Psoas muscle (tissue), 8 donors: ENCODE measurements at places on chromosomes 11 and 22.

- peak; percentile 74 for DNase-seq
Observed at GRCh38 chr22:29073618-29074275, 912 bp downstream of the KREMEN1 start.

GRCh38 chr11:2809854-2810253 is 75.7 kb downstream of the CDKN1C start:
- DNase-seq: no peak

DNA sequence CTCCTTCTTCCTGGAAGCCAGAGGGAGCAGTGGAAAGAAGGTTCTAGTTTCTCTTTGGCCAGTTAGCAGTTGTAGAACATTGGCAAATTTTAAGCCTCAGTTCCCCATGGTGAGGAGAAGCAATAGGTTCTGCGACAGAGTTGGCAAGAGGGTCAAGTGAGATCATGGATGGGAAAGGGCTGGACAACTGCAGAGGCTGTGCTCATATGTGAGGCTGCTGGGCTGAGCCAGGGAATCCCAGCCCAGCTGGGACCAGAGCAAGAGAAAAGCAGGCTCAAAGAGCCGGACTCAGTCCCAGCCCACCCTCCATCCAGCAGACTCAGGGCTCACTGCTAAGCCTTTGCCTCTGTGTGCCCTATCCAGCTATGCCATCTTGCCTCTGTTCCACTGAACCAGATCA is 66.8 kb upstream of the MYOD1 start:
- DNase-seq: no peak

GRCh38 chr22:31425331-31426050 is 26.1 kb downstream of the DRG1 start:
- DNase-seq: no peak

DNA sequence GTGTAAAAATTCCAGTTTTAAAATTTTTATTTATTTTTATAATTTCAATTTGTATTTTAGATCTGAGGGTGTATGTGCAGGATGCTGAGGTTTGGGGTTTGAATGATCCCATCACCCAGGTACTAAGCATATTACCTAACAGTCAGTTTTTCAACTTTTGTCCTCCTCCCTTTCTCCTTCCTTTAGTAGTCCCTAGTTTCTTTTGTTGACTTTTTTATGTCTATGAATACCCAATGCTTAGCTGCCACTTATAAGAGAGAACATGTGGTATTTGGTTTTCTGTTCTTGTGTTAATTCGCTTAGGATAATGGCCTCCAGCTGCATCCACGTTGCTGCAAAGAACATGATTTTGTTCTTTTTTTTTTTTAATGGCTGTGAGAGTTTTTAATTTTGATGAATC is 35.7 kb upstream of the UCP3 start:
- DNase-seq: no peak

GRCh38 chr11:84673753-84674152 is 953.4 kb downstream of the DLG2 start:
- DNase-seq: no peak

DNA sequence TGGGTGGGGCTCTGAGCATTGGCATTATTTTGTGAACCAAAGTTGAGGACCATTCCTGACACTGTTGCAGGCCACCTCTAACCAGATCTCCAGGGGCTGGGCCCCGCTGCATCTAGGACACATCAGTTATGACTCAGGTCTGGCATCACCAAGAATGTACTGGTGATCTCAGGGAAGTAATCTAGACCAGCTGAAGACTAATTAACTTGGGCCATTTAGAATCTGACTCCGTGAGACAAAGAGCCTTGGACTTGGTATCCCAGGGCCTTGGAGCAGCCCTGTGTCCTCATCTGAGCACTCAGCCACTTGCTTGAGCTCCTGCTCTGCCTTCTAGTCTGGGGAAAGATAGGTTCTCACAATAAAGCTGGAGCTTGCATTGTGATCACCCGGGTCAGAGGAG is 200.6 kb downstream of the KIRREL3 start:
- no peak for DNase-seq

DNA sequence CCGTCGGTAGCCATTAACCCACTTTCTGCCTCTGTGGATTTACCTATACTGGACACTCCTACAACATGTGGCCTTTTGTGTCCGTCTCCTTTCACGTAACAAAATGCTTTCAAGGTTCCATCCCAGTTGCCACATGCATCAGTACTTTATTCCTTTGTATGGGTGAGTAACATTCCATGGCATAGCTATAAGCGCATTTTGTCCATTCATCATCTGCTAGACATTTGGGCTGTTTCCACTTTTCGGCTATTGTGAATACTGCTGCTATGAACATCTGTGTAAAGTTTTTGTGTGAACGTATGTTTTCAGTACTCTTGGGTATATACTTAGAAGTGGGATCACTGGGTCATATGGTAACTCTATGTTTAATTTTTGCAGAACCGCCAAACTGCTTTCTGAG is 257.2 kb downstream of the ST3GAL4 start:
- no peak for DNase-seq

- DNase-seq: peak; percentile 4
Observed at GRCh38 chr11:73962101-73962705, 11.4 kb downstream of the DNAJB13 start.

- no peak for DNase-seq
Observed at GRCh38 chr11:70669871-70670675, 271.7 kb downstream of the CTTN start.

DNA sequence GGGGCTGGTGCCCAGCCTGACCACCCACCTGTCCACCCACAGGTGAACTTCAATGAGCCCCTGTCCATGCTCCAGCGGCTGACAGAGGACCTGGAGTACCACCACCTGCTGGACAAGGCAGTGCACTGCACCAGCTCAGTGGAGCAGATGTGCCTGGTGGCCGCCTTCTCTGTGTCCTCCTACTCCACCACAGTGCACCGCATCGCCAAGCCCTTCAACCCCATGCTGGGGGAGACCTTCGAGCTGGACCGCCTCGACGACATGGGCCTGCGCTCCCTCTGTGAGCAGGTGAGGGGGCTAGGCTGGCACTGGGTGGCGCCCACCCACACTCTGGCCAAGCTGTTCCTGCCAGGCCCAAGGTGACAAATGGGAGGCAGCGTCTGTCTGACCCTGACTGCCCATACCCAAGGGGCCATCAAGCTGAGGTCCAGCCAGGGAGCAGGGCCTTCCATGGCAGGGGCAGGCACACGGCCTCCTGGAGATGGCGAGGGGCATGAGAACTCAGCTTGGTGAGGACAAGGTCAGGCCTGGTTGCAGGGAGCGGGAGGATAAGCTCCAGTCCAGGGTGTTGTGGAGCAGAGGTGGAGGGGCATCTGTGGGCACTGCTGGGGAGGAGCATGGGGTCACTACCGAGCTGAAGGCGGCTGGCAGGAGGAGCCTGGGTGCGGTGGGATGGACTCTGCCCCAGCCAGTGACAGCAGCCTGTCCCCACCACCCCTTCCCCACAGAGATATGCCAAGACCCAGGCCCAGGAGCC is 77.7 kb downstream of the MORC2 start:
- no peak for DNase-seq

DNA sequence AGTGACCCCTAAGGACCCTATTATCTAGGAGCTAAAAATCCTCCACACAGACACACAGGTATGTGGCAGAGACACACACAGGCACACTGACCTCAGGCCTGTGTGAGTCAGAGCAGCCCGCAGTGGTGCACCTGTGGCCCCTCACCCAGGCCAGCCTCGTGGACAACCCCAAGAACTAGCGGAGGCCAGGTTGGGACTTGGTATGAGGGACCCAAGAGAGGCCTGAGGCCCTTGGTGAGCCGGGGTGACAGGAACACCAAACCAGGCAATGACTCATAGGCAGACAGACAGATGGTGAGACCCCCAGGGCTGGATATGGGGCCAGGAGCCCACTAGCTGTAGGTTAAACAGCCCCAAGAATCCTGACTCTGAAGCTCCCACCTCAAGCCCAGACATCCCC is 6.0 kb downstream of the CASTOR1 start:
- no peak for DNase-seq

- no peak for DNase-seq
Observed at GRCh38 chr11:72084076-72084475, 3.4 kb downstream of the LRRC51 start.

DNA sequence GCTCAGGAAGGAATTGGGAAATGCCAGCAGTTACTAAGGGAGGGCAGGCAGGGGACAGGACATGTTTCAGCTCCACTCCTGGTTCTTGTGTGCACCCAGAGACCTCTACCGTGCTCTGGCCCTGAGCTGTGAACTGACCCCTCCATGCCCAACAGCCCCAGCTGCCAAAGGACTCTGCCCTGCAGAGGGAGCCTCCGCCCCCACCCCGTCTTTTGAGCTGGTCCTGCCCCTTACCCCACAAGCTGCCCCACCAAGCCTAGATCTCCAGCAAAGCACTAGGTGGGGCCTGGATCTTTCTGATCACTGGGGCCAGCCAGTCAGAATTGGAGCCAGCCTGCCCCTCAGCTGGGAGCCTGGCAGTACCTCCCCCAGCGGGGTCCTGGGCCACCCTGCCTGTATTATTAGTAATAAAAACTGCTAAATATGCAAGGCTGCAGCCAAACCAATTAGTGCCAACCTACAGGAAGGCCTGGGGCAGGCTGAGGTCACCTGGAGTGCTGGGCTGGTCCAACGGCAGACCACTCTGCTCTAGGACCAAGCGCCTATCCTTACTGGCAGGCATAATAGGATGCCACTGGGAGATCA is 23.9 kb upstream of the DRICH1 start:
- DNase-seq: no peak

- peak; percentile 26 for DNase-seq
Observed at GRCh38 chr22:23673050-23673620, 17.7 kb upstream of the RGL4 start.

GRCh38 chr11:29171360-29171950 is 845.4 kb downstream of the KCNA4 start:
- DNase-seq: no peak

DNA sequence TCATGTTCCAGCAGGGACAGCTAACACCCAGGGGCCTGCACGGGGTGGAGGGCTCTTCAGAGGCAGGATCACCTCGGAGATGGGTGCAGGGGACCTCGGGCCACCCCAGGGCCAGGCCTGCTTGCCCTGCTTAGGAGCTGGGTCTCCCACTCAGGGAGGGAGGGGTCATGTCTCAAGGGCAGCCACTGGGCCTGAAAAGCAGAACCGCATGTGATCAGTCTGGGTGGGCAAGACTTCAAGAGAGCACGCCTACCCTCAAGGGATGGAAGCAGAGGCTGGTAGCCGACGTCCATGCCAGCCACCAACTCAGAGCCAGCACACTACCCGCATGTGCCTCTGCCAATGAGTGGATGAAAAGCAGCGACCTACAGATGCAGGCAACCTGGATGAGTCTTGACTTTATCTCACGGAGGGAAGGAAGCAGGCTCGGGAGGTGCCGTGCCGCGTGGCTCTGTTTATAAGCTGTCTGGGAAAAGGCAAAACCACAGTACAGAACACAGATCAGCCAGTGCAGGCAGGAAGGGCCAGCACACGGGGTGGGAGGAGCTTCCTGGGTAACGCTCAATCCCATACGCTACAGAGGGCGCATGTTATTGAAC is 16.0 kb downstream of the TBX1 start:
- no peak for DNase-seq

- no peak for DNase-seq
Observed at GRCh38 chr11:963852-964251, 38.2 kb downstream of the AP2A2 start.

DNA sequence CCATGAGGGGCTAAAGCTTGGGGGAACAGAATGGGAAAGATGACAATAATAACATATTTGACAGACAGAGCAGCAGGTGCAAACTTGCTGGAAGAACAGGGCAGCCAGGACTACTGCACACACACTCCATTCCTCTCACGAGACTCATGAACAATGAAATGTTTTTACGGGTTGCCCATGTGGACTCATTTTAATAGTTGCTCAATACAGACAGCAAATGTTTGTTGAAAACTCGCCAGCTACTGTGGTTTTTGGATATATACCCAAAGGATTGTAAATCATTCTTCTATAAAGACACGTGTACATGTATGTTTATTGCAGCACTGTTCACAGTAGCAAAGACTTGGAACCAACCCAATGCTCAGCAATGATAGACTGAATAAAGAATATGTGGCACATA is 10.3 kb downstream of the SYT13 start:
- DNase-seq: no peak

DNA sequence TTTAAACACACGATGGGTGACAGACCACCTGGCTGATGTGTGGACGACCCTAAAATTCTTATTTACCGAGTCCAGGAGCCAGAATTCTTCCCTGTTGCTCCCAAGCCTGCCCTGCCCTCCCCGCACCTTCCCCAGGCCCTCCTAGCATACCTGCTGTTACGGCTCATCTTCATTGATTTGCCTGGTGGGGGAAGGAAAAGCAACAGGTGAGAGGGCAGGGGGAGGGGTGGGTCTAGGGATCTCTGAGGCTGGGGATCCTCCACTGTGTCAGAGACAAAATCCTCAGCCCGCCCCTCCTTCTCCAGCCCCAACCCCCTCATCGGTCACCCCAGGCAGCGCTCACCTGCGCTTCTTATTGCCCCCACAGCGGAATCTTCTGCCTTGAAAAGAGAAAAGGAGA is 4.0 kb downstream of the FXYD2 start:
- no peak for DNase-seq

DNA sequence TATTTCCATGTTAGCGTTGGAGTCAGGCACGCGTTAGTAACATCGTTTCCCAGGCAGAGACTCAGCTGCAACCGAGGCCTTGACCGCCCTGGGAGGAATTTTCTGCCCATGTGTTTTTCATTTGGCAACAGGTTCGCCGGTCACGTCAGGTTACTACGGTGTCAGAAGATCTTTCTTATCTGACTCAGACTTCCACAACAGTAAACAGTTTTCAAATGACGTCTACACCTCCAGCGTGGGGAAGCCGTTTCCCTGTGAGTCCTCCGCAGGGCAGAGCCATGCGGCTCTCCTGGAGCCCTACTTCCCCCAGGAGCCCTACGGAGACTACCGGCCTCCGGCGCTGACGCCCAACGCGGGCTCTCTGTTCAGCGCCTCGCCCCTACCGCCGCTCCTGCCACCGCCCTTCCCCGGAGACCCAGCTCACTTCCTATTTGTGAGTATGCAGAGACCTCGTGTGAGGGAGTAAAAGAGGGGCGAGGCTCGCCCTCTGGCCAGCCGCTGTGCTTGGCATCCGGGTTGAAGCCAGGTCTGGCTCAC is 14.3 kb upstream of the POU2AF3 start:
- no peak for DNase-seq

- DNase-seq: no peak
Observed at GRCh38 chr11:2072551-2073261, 66.5 kb downstream of the IGF2 start.

DNA sequence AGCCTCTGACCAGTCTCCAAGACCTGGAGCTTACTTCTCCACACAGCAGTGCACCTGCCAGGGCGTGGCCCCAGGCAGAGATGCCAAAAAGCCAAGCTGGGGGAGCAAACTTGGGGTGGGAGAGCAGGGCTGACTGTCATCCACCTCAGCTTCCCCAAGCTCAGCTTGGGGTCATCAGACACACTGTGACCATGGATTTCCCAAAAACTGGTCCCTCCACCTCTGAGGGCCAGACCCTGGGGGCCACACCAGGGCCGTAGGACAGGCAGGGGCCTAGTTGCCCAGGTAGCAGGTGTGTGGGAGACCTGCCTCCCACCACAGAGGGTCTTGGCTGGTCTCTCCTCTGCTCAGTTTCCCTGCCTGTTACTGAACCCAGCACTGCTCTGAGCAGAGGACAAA is 30.6 kb downstream of the ARVCF start:
- peak; percentile 11 for DNase-seq

GRCh38 chr22:32799496-32799895 is 2.0 kb upstream of the TIMP3 start:
- DNase-seq: no peak
